ENCODE measurements at places on chromosomes 6 and 20.

DNA sequence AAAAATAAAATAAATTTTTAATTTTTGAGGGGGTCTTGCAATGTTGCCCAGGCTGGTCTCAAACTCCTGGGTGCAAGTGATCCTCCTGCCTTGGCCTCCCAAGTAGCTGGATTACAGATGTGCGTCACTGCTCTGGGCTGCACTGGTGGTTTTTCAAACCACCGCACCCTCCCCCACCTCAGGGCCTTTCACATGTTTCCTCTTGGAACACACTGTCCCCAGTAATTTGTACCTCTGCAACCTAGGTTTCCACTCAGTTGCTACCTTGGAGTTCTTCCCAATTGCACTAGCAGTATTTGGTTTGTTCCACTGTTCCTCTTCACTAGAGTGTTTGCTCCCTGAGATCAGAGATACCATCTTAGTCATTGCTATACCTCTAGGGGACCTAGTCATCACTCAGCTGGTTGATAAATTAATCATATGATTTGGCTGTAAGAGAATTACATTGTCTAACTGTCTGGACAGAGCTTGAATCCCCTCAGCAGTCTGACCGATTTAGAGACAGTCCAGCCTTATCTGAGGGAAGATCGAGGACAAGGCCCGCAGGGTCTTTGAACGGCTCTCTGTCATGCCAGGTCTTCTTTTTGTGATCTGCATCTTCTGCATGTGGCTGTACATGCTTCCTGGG lies 32.0 kb downstream of the CEP43 start:
- no peak for DNase-seq

DNA sequence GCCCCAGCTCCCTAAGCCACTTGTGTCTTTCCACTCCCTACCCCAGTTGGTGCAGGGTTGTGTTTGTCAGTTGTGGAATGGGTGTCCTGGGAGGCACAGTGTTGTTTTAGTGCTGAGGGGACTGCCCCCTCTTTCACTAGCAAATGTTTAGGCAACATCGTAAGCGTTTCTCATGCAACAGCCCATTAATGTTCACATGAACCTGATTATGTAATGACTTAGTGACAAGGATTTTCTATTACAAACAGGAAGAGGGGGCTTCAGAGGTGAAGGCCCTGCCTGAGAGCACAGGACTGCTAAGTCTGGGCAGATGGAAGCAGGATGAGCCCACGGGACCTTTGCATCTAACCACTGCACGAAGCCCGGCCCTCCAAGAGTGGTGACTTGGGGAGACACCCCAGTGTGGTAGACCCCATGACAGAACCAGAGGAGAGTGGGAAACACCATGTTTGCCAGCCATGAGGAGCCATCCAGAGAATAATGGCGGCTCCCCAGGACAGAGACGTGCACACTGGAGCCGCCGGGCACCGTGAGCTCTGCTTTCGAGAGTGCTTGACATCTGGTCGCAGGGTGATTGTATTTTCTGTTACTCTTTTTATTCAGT lies 339.7 kb downstream of the THBS2 start:
- no peak for DNase-seq

DNA sequence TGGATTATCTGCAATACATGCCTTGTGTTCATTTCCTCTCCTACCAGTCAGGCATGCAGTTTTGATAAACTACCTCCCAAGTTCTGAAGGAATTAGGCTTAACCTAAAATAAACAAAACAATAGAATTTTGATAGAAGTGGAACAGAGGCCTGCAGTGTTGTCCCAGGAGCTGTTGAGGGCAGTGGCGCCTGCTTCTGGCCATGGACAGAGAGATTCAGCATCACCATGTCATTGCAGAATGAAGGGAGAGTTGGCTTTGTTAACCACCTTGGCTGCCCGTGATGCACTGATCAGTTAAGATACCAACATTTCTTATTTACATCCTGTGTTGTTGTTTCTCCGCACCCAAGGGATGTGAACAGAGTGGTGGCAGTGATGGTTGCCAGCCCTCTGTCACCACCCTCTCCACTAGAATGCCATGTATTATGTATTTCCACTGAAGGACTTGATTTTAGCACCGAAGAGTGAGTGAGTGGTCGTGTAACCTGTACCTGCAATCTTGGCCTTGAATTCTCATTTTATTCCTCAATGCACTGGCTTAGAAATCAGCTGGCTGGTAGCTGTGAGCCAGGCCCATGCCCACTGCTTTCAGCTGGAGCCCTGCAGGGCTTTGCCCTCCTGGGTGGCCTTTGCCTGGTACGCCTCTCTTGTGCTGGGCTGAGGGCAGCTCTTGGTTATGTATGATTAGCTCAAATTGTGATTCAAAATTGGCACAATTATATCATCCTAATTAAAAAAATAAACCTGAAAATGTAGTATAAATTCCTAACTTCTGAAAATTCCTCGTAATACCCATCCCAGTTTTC lies 56.5 kb downstream of the SHLD1 start:
- no peak for DNase-seq

DNA sequence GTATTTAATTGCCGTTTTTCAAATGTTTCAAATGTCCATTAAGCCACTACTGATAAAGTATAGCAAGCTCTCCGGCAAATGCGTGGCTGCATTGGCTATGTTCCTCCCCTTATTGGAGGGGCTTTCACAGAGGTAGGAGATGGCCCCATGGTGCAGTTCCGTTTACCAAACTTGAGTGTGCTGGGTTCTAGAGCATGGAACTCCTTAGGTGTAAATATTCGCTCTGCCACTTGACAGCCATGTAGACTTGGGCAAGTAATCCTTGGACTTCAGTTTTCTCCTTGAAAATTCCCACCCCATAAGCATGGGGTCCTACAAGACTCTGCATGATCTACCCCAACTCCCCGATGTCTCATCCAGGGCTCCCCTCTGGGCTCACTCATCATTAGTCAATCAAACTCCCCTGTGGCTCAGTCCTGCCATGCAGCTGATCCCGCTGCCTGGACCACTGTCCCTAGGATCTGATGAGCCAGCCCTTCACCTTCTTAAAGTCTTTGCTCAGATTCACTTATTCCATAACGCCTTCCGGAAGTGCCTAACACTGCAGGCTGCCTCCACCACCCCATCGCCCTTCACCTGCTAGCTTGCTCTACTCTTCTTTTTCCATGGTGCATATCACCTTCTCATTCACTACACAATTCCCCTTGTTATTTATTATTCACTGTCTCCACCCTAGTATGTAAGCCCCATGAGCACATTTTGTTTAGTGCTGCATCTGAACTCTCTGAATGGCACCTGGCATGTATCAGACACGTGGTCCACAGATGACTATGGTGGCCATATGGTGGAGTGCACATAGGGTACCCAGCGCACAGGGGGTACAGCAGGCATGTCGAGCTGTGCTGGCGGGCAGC lies 18.8 kb downstream of the PRR18 start:
- DNase-seq: no peak

DNA sequence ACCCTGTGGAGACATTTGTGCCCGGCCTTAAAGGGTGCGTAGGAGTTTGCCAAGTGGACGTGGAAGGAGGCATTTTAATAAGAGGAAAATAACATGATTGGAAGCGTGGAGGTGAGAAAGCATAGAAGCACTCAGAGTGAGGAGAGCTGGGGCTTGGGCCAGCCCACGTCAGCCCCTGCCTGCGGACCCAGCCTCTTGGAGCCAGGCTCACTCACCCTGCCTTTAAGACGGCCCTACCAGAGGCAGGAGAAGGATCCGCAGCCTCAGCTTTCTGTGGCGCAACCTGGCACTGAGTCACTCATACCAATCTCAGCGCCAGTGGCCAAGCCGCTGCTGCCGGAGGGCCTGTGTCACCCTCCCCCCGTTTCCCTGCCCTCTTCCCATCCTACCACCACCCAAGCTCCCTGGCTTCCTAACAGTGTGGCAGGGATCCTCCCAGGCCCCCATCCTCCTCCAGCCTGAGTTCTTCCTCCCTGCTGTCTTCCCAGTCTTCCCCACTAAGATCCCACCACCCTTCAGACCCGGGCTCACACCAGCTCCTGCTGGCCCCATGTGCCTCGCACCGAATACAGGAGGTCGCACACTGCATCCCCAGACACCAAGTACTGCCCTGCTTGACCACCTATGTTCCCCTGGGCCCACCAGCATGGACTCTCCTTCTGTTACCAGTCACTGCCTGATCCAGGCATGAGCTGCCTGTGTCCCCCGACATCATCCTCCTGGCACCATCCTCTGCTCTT lies 285.2 kb downstream of the UST start:
- DNase-seq: no peak

DNA sequence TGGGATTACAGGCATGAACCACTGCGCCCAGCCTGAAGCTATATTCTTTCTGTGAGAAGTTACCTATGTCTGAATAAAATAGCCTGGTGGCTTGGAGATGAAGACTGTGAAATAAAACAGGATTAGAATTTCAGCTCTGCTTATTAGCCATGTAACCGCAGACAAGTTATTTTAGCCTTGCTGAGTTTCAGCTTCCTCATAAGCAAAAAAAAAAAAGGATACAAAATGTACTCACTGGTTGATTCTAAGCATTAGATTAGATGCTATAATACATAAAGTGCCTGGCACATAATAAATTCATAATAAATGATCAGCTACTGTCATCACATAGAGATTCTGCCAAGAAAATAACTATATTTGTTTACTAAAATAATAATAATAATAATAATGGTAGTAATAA lies 98.8 kb downstream of the EPB41L2 start:
- no peak for DNase-seq

- no peak for DNase-seq
These were observed 55.1 kb upstream of the HDDC2 start for GRCh38 chr6:125356884-125357283.

DNA sequence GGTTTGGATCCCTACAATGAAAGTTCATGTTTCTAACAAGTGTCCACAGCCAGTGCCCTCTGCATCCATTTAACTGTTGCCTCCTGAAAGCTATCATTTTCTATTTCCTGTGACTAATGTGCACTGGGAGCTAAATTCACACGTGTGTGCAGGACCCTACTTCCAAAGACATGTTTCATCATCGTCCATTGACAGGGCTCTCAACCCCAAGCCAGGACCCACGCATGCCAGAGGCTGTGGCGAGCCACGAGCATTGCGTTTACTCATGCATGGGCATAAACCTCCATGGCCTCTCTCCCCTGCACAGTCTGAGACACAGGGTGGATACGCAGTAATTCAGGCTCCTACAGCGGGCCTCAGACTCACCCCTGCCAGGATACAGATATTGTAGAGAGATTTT lies 153.2 kb downstream of the MAFB start:
- DNase-seq: no peak

DNA sequence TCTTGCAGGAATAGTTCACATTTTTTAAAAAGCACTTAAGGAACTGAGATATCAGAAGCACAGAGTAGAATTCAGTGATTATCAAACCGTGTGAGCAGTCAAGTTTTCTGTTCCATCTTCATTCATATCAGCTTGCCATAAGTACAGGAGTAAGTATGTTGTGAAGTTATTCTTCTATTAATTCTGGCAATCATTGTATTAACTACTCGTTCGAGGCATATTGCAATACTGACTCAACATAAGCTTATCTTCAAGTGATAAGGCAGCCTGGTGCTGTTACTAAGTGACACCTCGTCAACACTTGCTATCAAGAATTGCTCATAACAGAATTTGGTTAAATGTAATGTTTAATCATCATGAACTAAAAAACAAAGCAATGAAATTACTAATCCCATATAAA lies 75.7 kb upstream of the SNX9 start:
- no peak for DNase-seq

- peak; percentile 34 for DNase-seq
These were observed 36.9 kb upstream of the AVP start for GRCh38 chr20:3121271-3121911.

DNA sequence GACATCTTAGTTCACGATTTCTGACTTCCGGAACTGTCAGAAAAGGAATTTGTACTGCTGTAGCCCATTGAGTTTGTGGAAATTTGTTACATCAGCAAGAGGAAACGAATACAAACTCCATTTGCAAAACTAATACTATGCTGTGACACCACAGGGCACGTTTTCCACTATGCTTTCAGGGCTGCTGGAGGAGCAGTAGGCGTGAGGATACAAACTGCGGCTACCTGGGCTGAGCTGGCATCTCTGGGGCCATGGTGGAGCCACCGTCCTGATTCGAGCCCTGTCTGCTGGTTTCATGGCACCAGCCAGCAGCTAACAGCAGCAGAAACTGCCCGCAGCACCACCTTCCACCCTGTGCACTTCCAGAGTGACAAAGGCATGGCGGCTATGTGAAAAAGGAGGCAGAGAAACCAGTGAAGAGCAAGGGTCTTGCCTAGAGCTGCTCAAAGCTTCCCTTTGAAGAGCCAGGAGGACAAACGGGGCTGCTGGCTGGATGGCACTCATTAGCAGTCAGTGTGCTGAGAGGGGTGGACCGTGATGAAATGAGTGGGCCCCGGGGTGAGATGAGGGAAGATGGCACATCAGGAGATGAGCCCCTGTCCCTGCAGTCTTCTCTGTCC lies 58.9 kb upstream of the STX16 start:
- no peak for DNase-seq

GRCh38 chr6:90123831-90124230 lies 172.8 kb downstream of the BACH2 start:
- no peak for DNase-seq
